Psoas muscle (tissue), 8 donors: ENCODE measurements at places on chromosomes 4 and X.

GRCh38 chr4:54780149-54780495, 122.4 kb downstream of the KIT start:
- DNase-seq = no peak

DNA sequence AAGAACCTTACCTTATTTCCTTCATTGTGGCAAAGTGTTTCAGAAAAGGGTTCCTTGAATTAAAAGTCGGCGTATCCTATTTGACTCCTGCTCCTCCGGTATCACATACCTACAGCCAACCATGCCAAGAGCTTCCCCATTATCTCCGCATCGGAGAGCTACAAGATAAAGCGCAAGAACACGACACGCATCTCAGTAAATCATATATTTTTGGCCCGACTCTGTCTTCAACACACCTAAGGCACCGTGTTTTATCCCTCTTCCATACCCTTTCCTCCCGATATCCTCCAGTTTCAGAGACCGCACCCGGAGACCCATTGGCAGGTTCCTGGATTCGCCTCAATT, 497 bp upstream of the THAP9 start:
- DNase-seq = no peak

GRCh38 chrX:34629572-34629971, 27.5 kb downstream of the TMEM47 start:
- DNase-seq = no peak

- DNase-seq = no peak
Measured at GRCh38 chr4:52638717-52639116, 20.4 kb downstream of the USP46 start.

DNA sequence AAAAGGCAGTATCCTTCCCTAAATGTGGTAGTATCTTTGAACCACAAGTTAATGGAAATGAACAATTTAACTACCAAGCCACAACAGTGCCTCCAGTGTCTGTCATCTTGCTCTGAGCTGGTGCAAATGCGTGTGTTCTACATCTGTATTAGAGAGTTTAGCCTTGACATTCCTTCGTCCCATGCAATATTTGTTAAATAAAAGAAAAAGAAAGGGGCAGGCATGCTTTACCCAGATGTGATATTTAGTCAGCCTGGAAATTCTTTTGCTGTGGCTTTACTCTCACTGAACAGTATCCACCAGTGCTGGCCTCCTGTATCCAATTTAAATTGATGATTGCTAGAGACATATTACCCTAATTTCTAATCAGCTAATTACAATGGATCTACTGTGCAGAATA, 310.5 kb downstream of the CFAP299 start:
- DNase-seq = no peak

GRCh38 chr4:165210566-165210965, 3.2 kb downstream of the KLHL2 start:
- no peak for DNase-seq

DNA sequence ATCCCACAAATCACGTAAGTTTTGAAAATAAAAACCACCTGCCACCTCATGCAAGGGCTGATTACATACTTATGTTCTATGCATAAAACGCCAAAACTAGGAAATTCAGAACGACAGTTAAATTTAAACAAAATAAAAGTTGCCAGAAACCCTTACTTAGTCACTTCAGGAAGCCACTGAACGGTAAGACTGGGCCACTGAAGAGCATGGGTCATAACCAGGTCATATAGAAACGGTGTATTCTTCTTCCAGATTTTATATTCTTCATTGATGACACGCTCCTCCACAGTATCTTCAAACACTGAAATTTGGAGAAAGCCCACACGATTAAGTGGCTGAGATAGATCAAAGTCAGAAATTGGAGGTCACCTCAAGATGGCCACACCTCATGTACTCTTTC, 1.2 kb downstream of the RBBP7 start:
- no peak for DNase-seq

- DNase-seq = no peak
Measured at GRCh38 chr4:70463335-70463734, 8.7 kb upstream of the MUC7 start.

DNA sequence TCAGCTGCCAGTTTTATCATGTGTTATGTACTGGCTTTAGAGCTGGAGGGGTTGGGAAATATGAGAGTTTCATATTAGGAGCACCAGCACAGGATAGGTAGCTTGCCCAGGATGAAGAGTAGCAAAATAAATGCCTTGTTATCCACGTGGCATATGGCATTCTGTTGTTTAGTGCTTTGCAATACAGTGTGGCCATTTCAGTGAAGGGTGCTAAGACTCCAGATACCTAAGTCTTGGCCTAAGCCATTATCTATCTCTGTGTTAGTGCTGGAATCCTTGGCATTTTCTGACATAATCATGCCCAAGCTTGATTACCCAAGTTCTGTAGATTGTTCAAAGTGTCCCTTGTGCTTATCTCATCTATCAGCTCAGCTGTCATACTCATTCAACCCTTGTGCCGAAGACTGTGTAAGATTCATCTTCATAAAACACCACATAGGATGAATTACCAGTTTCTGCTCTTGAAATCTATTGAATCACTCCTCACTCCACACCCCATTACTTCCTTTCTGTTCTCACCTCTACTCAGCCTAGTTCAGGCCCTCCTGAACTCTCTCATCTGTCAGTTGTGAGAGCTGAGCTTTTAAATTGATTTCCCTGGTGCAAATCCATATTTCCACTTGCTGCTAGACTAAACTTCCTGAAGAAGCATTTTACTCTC, 73.5 kb downstream of the CLCN5 start:
- no peak for DNase-seq

GRCh38 chr4:83118869-83119268, 4.3 kb upstream of the PLAC8 start:
- DNase-seq = no peak

GRCh38 chr4:124061413-124061812, 651.1 kb downstream of the ANKRD50 start:
- no peak for DNase-seq

DNA sequence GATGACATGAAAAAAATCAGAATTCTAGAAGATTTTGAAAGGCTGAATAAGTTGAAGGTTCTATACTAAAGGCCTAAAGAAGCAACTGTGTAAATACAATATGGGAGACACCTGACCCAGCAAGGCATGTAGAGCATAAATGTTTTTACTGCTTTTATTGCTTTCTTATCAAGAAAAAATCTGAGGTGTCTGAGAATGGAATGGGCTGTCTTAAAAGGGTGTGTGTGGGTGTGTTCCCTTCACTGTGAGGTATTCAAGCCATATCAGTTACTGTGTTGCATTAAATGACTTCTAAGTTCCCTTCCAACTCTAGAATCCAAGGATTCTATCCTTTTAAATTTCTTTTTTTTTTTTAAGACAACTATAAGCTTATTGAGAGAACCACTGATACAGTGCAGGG, 15.7 kb downstream of the ATP8A1 start:
- no peak for DNase-seq

- DNase-seq = no peak
Measured at GRCh38 chr4:105059337-105059736, 87.3 kb upstream of the TET2 start.

- DNase-seq = no peak
Measured at GRCh38 chrX:147891896-147892295, 19.8 kb upstream of the FMR1 start.

- no peak for DNase-seq
Measured at GRCh38 chrX:98448524-98448923, 1564.8 kb downstream of the RPA4 start.

DNA sequence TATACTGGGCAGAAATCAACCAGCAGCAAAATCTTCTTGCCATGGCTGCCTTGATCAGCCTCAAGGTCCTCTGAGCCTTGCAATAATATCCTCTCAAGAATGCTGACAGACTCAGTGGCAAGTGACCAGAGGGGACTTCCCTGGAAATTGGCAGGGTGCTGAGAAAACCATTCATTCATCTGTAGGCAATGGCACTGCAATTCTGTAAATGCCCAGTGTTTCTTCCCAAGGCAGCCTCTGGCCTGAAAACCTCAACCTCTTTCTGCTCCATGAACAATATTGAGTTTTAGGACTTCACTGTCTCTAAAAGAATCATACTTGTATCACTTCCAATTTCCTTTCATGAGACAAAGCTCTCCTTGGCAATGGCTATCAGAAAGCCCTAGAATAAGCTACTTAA, 754.3 kb upstream of the TENM3 start:
- no peak for DNase-seq

DNA sequence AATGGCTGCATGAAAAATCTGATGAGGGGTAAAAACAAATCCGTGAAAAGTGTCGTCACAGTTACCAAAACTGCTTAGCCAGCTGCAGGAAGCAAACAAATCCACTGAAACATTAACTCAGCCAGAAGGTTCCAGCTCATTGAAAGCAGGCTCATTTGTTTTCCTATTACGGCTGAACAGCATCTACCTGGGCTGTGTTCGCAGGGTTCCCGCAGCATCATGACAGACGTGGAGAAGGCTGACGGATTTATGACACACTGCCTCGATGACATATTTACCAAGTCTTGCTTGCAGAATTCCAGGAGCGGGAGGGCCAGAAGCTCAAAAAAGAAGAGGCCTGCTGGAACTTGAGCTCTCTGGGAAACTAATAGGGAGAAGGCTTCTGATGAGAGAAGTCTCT, 781.1 kb downstream of the RAB28 start:
- no peak for DNase-seq

GRCh38 chr4:176902710-176903323, 110.1 kb upstream of the VEGFC start:
- DNase-seq = no peak
